ENCODE measurements at places on chromosomes 1 and 21.

DNA sequence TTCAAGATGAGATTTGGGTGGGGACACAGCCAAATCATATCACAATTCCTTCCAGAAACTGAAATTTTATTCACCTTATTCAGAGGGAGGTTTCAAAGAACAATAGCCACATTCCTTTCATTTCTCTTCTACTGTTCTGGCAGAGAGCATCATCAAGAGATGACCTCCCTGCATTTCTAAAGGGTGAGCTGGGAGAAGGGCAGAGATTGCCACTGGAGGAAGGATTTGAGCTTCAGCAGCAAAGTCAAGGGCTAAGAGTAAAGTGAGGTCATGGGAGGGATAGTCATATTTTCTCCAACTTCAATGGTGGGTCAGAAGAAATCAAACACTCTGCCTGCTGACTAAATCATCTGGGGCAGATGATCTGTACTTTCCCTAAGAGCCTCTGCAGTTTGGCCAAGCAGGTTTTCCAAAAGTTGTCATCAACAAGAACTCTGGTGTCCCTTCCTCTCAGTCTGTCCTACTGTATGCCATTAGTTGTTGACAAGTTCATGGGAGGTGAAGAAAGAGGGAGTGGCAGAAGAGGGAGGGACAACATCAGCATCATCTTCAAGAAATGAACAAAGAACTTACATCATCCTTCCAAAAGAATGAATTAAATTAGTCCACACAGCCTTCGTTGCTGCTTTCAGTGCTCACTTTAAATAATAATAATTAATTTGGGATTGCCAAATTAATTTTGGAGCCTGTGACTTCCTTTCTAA is 298.3 kb downstream of the ASTN1 start:
- no peak for DNase-seq

DNA sequence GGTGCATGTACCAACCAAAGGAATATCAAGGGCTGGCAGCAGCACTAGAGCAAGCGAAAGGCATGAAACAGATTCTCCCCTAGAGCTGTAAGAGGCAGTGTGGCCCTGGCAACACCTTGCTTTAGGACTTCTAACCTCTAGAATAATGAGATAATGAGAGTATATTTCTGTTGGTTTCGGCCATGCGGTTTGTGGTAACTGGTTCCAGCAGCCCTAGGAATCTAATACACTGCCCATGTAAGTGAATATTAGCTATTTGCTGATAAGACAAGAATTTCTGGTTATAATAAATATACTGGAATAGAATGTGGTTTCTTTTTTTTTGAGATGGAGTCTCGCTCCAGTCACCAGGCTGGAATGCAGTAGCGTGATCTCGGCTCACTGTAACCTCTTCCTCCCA is 199.4 kb downstream of the GABPA start:
- DNase-seq = no peak

GRCh38 chr1:235262539-235262938 is 65.4 kb downstream of the ARID4B start:
- DNase-seq = no peak

- DNase-seq = peak; percentile 67
Observed at GRCh38 chr1:6701437-6702153, at the start of gene DNAJC11. DNAJC11 (minus strand) TSS chr1:6701816; CDS start chr1:6701800, 16 bp downstream.

- no peak for DNase-seq
Observed at GRCh38 chr1:1177452-1178206, 3.9 kb downstream of the TTLL10 start.

GRCh38 chr1:93669369-93669768 is 12.3 kb downstream of the BCAR3 start:
- DNase-seq = no peak

- DNase-seq = no peak
Observed at GRCh38 chr1:71014178-71014579, 33.4 kb downstream of the PTGER3 start.

GRCh38 chr1:110387048-110387754 is 3.6 kb downstream of the SLC16A4 start:
- no peak for DNase-seq

DNA sequence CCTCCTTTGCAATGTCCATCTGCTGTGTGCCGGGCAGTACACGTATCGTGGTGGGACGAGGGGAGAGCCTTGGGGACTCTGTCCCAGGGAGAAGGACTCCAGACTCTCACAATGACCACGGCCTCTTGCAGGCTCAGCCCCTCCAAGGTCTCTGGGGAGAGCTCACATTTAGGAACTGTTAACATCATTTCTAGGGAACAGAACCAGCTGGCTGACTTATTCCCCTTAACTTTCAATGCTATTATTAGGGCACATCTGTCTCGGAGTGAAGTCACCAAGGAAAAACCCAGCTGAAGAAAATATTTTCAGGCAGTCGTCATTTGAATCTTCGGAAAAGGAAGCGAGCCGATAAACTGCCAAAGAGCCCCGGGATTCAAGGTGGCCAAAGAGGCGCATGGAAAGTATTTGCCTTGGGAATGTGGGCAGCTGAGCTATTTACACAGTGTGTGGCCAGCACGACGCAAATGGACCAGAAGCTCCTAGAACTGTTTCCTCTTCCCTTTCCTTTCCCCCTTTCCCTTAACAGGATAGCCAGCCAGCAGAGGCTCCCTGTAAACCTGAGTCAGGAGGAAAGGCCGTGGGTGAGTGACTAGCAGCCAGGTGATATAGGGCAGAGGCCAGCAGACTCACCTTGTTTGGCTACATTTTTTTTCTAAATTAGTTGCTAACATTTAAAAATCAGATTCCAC is 74.5 kb downstream of the ITPKB start:
- DNase-seq = no peak
